Cortex of kidney (tissue), 1 donor: ENCODE measurements at places on chromosomes 7 and 10.

DNA sequence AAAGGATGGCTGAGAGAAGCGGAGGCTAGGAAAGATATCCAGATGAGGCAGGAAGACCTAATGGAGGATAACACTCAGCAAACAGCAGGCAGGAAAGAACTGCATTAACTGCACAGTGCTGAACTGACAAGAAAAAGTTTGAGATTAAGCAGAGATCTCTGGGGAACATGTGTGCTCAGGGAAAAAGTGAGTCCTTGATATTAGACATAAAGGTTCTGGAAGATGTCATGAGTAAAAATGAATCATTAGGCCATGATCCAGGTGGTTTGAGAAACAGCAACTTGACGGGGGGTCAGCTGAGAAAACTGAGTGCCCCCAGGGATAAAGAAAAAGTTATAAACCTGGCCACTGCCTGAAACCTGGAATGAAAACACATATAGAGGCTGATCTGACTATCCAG is 27.3 kb upstream of the ANK3 start:
- DNase-seq, result no peak

DNA sequence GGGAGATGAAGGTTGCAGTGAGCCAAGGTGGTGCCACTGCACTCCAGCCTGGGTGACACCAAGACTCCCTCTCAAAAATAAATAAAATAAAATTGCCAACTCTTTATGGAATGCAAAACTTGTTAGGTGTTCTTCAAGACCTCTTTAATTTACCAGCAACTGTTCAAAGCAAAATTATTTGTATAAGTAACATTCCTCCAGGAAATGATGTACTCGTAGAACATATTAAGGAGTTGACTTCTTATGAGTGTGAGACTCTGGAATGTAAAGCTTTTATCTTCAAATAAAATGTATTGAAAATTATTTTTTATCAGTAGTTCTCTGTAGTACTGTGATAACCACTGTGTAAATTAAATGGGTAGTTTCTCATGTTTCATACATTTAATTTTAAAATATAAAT is 94.4 kb downstream of the CYP51A1 start:
- no peak for DNase-seq

GRCh38 chr10:35466661-35467060 is 130.4 kb downstream of the CCNY start:
- DNase-seq, result no peak

- DNase-seq, result no peak
These were observed 957.6 kb upstream of the ZNF722 start for GRCh38 chr7:63040966-63041610.

- DNase-seq, result no peak
These were observed at the start of gene TFEC for GRCh38 chr7:116030651-116031276. TSS of gene TFEC (minus strand) at chr7:116030763. CDS start at chr7:115984441, 46,322 bp downstream.

DNA sequence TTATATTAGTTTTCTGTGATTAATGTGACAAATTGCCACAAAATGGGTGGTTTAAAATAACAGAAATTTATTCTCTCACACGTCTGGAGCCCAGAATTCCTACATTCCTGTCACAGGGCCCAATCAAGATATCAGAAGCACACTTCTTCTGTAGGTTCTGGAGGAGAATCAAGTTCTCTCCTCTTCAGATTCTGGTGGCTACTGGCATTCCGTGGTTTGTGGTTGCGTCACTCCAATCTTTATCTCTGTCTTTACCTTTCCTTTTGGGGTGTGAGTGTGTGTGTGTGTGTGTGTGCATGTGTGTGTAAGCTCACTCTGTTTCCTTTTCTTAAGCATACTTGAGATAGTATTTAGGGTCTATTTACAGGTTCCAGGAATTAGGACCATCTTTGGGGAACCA is 115.5 kb upstream of the DKK1 start:
- DNase-seq, result no peak

DNA sequence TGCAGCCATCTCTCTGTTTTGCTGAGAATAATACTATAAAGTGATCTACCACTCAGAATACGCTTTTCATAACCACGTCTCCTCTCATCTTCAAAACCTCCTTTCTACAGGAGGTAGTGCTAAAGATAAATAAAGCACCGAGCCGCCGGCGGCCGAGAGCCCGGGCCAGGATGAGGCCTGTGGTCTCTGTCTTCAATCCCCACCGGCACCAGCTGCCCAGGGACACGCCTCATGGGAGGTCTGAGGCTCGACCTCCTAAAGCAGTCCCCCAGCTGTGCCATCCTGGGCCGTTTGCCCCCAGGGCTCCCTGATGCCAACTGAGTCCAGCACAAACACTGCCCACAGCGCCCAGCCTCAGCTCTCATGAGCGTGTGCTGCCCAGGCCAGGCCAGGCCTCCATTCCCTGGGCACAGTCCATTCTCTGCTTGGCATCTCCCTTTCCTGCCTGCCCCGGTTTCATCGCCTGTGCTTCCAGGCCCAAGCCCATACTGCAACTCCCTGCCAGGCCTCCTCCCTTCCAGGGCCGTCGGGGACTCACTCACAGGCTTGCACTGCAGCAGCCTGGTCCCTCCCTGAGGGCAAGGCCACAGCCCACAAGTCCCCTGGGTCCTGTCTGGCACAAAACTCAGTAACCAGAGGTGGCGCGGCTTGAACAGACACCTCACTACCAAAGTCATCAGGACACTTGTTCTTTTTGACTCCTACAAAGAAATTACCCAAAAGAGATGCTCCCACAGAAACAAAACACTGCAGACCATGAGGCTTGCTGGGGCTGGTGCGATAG is 2.5 kb downstream of the INTS1 start:
- no peak for DNase-seq

DNA sequence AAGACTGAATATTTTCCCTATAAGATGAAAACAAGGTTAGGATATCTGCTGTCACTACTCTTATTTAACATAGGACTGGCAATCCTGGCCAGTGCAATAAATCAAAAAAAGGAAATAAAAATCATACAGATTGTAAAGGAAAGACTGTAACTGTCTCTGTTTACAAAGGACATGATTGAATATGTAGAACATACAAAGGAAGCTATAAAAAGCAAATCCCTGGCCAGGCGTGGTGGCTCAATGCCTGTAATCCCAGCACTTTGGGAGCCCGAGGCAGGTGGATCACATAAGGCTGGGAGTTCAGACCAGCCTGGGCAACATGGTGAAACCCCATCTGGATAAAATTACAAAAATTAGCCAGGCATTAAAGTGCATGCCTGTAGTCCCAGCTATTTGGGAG is 15.8 kb downstream of the ZNF485 start:
- DNase-seq, result no peak

GRCh38 chr10:17547060-17547459 is 70.1 kb downstream of the HACD1 start:
- no peak for DNase-seq

- no peak for DNase-seq
These were observed 88.8 kb upstream of the PDE1C start for GRCh38 chr7:32158751-32159745.

GRCh38 chr7:3880228-3880987 is 579.4 kb downstream of the SDK1 start:
- no peak for DNase-seq

GRCh38 chr10:9149134-9149533 is 1094.6 kb downstream of the GATA3 start:
- DNase-seq, result no peak

DNA sequence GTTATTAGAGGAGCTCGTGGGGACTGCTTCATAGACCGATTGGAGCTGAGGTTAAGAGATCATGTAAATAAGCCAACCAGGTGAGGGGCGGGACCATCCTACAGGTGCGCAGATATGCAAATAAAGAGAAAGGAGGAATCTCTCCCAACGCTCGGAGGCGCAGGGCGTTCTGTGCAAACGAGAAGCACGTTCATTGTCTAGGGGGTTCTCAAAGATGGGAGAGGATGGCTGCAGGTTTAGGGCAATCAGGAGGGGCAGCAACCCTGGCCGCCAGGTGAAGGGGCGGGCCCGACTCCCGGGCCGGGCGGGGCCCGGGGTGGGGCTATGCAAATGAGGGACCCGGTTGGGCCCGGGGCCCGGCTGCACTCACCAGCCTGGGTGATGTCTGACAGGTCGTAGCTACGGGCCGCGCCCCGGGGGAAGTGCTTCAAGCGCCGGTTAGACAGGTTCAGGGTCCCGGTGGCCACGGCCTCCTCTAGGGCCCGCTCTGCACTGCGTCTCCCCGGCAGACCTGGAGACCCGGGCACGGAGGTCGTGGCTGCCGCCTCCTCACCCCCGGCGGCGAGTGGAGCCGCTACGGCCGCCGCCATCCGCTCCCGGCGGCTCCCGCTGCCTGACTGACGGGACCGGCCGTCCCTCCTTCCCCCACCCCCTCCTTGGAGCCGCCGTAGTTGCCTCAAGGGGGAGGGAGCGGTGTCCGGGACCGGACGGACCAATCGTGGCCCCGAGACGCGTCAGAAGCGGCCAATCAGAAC is at the start of gene LRCH4:
LRCH4 (minus strand) TSS at position 619 of the 755 bp plus-strand sequence; CDS start at position 590, 29 bp downstream.
- DNase-seq, result no peak

DNA sequence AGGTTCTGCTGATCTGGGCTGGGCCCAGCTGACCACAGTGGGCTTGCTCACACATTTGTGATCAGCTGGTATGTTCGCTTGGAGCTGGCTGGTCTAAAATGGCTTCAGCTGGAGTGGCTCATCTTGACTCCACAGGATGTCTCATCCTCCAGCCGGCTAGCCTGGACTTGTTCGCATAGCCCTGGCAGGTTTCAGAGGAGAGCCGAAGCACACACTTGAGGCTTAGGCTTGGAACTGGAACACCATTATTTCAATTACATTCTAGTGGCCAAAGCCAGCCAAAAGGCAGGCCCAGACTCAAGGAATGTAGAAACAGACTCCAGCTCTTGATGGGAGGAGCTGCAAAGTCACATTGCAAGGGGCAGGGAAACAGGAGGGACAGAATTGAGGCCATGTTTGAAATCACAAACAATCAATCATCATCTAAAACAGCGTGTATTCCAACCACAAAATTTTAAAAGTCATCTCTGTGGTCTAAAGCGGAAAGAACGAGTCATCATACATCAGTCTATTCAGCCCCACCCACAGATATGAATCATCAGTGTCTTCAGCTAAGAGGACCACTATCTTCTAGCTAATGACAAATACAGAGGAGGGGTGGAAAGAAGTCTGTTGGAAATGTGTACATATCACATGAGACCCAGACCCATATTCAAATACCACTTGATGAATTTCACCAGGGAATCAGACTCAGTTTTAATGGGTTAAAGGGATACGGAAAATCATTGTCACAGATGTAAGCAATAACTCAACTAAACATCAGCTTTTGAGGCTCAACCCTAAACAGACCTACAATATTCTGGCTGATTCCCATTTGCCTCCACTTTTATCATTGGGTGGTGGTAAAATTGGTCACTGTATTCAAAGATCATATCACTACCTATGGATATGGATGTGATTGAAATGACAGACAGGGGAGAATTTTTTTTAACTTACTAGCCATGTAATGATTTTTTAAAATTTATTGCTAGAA is 139.0 kb upstream of the MKLN1 start:
- no peak for DNase-seq

DNA sequence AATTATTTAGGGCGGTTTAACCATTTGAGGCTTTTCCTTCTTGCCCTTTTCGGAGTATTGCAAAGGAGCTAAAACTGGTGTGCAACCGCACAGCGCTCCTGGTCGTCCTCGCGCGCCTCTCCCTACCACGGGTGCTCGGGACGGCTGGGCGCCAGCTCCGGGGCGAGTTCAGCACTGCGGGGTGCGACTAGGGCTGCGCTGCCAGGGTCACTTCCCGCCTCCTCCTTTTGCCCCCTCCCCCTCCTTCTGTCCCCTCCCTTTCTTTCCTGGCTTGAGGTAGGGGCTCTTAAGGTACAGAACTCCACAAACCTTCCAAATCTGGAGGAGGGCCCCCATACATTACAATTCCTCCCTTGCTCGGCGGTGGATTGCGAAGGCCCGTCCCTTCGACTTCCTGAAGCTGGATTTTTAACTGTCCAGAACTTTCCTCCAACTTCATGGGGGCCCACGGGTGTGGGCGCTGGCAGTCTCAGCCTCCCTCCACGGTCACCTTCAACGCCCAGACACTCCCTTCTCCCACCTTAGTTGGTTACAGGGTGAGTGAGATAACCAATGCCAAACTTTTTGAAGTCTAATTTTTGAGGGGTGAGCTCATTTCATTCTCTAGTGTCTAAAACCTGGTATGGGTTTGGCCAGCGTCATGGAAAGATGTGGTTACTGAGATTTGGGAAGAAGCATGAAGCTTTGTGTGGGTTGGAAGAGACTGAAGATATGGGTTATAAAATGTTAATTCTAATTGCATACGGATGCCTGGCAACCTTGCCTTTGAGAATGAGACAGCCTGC is 3.1 kb downstream of the FZD1 start:
- no peak for DNase-seq

DNA sequence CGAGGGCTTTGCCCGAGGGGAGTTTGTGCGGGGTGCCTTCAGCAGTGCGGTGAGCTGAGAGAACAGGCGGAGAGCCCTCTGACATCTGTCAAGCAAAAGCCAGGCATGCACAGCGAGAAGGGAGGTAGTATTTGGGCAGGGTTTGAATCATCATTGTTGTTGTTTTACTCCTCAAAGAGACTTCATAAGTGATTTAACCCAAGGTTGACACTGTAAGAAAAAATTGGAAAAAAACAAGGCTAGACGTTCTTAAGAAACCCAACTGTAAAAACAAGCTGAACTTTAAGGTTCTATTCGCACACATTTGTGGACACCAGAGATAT is 1.3 kb downstream of the ADAM22 start:
- no peak for DNase-seq

DNA sequence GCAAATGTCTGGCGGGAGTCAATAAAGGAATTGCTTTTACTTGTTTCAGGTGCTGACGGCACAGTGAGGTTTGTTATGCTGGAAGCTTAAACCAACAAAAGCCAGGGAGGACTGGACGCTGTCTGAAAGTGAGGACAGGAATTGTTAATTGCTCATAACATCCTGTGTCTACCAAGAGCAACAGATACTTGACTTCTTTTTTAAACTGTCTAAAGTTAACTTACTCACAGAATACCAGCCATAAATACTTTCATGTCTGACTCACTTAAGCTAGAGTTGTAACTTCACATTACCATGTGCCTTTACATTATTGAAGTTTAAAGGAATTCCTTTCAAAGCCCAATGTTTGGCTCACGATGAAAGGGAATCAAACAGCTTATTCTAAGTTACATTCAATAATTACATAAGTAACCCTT is 252.7 kb upstream of the SHH start:
- DNase-seq, result no peak

GRCh38 chr7:101381549-101382111 is 19.0 kb downstream of the COL26A1 start:
- DNase-seq, result no peak

DNA sequence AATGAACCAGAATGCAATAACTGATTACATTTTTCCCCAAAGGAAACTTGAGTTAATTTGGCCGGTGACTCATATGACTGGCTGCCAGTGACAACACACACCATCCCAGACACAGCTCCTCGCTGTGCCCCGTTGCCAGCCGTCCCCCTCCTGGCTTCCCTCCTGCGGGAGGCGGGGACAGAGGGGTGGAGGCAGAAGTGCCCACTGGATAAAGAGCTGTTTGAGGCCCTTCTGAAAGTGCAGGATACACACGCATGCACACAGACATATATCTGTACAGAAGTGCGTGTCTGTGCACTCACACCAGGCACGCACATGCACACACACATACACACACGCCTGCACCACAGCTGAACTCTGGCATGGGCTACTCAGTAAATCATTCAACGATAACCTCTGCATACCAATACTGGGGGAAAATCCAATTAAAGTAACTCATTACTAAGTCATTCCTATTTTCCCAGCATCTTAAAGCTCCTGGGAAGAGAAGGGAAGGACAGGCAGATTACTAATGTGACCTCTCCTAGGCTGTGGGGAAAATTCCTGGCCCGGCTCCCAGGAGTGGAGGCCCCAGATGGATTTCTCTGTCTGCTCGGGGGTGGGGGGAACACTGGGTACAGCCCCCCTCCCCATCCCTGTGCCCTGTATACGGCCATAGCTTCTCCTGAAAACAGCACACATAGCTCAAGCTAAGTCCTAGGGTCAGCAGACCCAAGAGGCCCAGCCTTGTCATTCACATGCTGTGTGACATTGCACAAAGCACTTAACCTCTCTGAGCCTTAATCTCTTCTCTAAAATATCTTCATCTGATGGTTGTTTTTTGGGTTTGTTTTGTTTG is 52.3 kb upstream of the MYL10 start:
- no peak for DNase-seq
